ENCODE measurements at places on chromosomes 2 and 18. TPM values are rescaled to one million over a fixed set of nuclear protein-coding genes. Genes with fewer than 3 reads are reported as not detected.

GRCh38 chr2:136051725-136052048 lies 66.3 kb upstream of the DARS1 start:
- H3K36me3 ChIP-seq, result no peaks in the 10 kb centered on the region
- H3K4me3 ChIP-seq, result no peak overlapping the region
- H3K27me3 ChIP-seq, result peaks cover 5% of the 10 kb centered on the region
- H3K4me1 ChIP-seq, result no peaks in the 10 kb centered on the region
- DNase-seq, result no peak

GRCh38 chr2:9809064-9809356 lies 34.3 kb upstream of the TAF1B start:
- no peak for DNase-seq
- no peak overlapping the region for H3K27ac ChIP-seq
- peaks cover 17% of the 10 kb centered on the region for H3K4me1 ChIP-seq
- H3K27me3 ChIP-seq, result no peaks in the 10 kb centered on the region
- no peaks in the 10 kb centered on the region for H3K36me3 ChIP-seq

- DNase-seq, result peak; percentile 11
- H3K36me3 ChIP-seq, result peaks cover 10% of the 10 kb centered on the region
- no peak overlapping the region for H3K4me3 ChIP-seq
- peaks cover 5% of the 10 kb centered on the region for H3K27me3 ChIP-seq
- peaks cover 18% of the 10 kb centered on the region for H3K4me1 ChIP-seq
- H3K27ac ChIP-seq, result no peak overlapping the region
Measured at GRCh38 chr2:180033993-180034894, 27.1 kb upstream of the CWC22 start.

- no peaks in the 10 kb centered on the region for H3K27me3 ChIP-seq
- no peak overlapping the region for H3K4me3 ChIP-seq
- no peaks in the 10 kb centered on the region for H3K36me3 ChIP-seq
- no peak for DNase-seq
- H3K4me1 ChIP-seq, result no peaks in the 10 kb centered on the region
Measured at GRCh38 chr2:185979546-185980071, 241.0 kb downstream of the FSIP2 start.

POTEJ gene
- not detected for total RNA-seq

HNRNPLL gene
- total RNA-seq, result 47.4 TPM

LAMA1 gene
- total RNA-seq, result 1.7 TPM

ASAP2 gene
- 37.2 TPM for total RNA-seq

DNA sequence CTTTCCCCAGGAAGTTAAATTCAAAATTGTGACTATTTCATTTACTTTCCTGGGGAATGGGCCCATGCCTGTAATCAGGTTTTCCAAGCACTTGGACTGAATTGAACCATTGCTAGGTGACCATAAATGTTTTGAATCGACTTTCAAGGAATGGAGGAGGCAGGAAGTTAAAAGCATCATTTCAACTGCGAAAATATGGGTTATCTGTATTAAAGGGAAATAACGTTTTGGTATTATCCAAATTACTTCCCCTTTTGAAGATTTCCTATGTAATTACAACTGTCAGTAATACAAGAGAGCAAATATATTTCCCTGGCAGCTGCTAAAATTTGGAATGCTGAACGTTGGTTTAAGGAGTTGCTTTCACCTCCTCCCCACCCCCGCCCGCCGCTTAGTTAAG lies 19.0 kb downstream of the PNO1 start:
- peaks cover 21% of the 10 kb centered on the region for H3K36me3 ChIP-seq
- H3K27me3 ChIP-seq, result peaks cover 2% of the 10 kb centered on the region

PPP1R1C gene
- 0.46 TPM for total RNA-seq

GRCh38 chr2:162769066-162769465 lies 69.5 kb downstream of the KCNH7 start:
- no peak overlapping the region for H3K4me3 ChIP-seq
- H3K4me1 ChIP-seq, result no peaks in the 10 kb centered on the region
- H3K27ac ChIP-seq, result no peak overlapping the region

DNA sequence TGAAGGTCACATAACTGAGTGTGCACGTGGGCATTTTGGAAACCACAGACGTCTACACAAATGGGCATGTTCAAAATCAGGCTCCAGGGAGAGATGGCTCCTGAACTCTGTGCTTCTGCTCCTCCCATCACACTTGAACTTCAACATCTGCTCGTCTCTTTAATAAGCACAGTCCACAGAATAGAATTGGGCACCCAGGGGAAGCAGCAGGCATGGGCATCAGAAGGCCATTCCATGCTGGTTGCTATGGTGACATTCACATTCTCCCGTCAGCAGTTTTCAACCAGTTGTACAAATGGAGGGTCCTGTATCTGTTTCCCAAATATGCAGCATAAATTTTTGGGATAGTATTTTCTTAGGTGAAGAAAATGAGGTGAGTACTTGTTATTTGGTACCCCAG lies 183.7 kb upstream of the COPS8 start:
- peaks cover 24% of the 10 kb centered on the region for H3K27me3 ChIP-seq
- H3K27ac ChIP-seq, result no peak overlapping the region
- H3K4me1 ChIP-seq, result no peaks in the 10 kb centered on the region
- DNase-seq, result no peak
- H3K36me3 ChIP-seq, result no peaks in the 10 kb centered on the region
